NCI-H2081 (cell line): ENCODE measurements at places on chromosomes 4 and X.

DNA sequence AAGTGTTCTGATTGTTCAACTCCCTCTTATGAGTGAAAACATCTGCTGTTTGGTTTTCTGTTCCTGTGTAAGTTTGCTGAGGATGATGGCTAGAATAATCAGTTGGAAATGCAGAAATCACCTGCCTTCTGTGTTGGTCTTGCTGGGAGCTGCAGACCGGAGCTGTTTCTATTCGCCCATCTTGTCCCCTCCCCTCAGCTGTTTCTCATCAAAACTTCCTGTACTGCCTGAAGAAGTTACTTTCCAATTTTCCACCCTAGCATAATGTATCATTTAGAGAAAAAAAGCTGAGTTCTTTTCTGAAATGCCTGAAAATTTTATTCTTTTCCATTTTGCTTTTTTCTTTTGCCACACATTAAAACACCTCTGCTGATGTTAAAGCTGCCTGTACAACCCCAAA lies 167.6 kb downstream of the TEX13A start:
- DNase-seq: no peak

DNA sequence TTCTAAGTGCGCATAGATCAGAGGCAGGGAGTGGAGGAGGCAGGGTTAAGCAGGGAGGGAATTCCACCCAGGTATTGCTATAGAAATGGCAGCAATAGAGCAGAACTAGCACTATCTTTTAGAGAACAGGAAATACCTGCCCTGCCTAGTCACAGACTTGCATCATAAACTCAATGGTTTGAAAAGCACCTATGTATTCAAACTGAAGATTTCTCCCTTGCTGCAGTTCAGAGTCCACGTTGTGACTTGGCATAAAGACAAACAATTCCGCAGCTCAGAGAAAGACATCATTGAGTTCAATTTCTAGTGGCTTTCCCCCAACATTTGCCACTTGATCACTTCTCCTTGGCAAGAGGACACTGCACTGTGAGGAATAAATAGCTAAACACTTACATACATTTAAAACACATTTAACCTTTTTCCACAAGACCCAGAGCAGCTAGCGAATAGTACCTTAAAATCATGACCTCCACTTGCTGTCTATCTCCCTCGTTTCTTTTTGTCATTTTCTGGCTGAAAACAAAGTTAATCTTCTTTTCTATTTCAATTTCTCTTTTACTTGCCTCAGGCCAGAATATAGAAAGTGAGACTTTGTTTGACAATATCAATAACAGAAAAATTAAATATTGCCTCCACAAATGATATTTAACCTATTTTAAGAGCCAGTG lies 42.4 kb downstream of the SLC7A11 start:
- peak; percentile 51 for DNase-seq

DNA sequence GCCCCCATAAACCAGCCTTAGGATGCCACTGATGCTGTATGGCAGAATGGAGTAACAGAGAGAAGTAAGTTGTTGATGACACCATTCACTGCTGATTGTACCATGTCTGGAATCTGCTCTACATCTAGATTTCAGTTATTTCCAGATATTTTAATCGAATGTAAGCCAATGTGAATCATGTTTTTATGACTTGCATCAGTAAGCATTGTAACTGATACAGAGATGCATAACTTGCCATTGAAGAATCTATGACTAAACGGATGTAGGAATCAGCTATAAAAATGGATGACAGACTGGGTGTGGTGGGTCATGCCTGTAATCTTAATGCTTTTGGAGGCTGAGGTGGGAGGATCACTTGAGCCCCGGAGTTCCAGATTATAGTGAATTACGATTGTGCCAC lies 161.0 kb upstream of the GATB start:
- no peak for DNase-seq

- DNase-seq: no peak
These were observed at the start of gene HELT for GRCh38 chr4:185017964-185018772. TSS of gene HELT (plus strand) at chr4:185018490. CDS start at chr4:185018929, 439 bp downstream.

GRCh38 chrX:11791090-11791489 lies 33.1 kb downstream of the MSL3 start:
- no peak for DNase-seq

DNA sequence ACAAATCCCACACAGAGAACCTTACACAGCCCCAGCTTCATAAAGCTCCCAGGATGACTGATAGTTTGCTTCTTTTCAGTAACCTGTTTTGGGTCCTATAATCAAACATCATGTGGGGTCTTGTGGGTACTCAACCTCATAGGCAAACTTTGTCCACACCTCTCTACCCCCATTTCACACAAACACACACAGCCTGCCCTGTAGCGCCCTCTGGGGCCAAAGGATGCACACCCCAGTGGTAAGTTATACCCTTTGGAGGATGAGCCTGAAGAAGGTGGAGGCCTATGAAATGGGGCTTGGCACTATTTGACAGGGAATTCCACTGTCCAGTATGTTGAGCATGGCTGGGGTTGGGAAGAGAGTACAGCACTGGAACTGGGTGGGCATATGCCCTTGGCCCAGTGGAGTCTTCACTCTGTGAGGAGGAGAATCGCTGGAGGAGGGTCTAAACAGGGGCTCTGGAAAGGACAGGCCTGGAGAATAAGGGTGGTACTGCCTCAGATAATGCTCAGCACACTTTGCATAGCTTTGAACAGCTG lies 30.5 kb upstream of the COL25A1 start:
- no peak for DNase-seq

- DNase-seq: no peak
These were observed 386.0 kb upstream of the FAT1 start for GRCh38 chr4:187109636-187110035.

DNA sequence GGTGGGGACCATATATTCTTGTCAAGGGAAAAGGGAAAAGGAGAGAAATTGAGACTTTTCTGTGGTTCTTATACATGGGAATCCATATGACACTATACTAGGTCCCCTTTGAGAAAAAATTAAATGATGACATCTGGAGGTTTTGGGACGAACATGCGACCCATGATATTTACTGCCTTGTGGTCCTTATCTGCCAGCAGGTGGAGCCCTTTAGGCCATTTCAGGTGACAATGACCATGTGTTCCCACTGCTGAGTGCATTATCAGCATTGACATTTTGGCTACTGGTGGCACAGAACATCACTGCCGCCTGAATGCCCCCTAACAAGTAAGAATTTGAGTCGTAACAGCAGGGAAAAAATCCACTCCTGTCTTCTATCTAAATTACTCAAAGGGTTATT lies 843.4 kb downstream of the FSTL5 start:
- peak; percentile 62 for DNase-seq

- DNase-seq: no peak
These were observed 91.0 kb upstream of the CENPE start for GRCh38 chr4:103289186-103289585.

- DNase-seq: peak; percentile 19
These were observed 82.2 kb downstream of the STOX2 start for GRCh38 chr4:183986971-183987946.

GRCh38 chr4:168509786-168510185 lies 12.9 kb downstream of the PALLD start:
- no peak for DNase-seq

DNA sequence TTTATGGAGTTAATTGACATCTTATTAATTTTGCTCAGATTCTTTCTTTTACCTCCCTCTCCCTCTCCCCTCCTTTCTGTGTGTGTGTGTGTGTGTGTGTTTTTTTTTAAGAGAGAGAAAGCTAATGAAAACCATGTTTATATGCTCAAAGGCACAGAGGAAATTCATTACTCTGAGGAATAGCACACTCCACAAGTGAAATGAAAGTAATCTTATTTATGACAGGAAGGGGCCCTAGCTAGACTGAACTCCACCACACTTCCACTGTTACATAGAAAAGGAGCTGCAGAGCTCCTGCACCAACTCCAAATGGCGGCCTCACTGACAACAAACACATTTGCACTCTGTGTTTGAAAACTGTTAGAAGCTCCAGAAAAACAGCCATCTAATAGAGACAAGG lies 150.6 kb downstream of the RASL11B start:
- DNase-seq: no peak

- DNase-seq: no peak
These were observed 23.7 kb downstream of the ACSL1 start for GRCh38 chr4:184801781-184802696.

- DNase-seq: peak; percentile 45
These were observed 58.4 kb upstream of the STS start for GRCh38 chrX:7088968-7089615.

DNA sequence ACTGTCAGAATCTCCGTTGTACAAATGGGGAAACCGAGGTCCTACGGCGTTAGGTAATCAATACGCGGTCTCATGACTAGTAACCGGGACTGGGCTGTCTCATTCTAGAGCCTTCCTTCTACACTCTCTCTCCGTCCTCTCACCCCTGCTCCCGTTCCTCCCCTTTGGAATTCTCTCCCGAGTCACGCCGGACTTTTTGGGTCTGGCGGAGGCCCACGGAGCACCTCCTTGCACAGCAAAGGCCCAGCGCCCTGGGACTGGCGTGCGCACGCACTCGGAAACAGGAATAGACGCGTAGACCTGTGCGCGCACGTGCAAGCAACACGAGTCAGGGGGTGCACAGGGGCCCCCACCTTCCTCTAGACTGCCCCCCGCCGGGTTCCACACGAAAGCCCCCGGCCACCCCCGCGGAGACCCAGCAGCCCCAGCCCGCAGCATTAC lies 361 bp downstream of the QDPR start:
- DNase-seq: peak; percentile 74

GRCh38 chr4:5127556-5127955 lies 76.3 kb downstream of the STK32B start:
- DNase-seq: no peak

DNA sequence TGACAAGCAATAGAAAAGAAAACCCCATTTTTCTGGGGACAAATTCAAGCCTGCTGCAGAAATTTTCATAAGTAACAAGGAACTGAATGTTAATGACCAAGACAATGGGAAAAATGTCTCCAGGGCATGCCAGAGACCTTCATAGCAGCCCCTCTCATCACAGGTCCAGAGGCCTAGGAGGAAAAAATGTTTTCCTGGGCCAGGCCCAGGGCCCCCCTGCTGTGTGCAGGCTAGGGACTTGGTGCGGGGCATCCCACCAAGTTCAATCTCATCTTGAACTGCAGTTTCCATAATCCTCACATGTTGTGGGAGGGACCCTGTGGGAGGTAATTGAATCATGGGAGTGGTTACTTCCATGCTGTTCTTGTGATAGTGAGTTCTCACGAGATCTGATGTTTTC lies 211.5 kb upstream of the GRIA3 start:
- DNase-seq: no peak

- DNase-seq: no peak
These were observed 65.6 kb downstream of the RBPJ start for GRCh38 chr4:26386386-26386785.

DNA sequence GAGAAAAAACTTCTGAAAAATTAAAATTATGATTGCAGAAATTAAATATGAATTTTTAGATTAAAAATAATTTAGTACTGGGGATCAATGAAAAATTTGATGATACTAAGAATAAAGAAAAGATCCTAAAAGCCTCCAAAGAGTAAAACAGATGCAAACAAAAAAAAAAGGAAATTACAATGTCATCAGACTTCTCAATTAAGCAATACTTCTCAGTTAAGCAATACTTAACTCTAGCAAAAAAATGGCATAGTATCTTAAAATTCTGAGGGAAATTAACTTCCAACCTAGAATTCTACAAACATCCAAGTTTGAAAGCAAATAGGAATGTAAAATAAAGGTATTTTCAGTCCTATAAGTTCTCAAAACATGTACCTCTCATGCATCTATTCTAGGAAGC lies 141.2 kb upstream of the INTU start:
- no peak for DNase-seq

DNA sequence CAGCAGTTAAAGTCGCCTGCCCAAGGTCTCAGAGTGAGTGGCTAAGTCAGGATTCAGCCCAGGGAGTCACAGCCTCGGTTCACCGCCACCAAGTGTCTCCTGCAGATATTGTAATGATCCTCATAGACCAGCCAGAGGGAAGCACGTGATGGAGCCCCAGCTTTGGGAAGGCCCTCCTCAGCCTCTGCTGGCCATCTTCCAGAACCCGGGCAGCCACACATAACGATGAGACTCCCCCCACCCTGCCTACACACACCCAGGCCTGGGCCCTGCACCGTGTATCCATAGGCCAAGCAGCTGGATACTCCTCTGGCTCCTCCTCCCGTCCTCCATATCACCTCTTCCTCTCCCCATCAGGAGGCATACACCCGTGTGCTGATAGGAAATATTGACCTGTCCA lies 19.6 kb upstream of the SASH3 start:
- DNase-seq: no peak
